Activated CD4-positive, alpha-beta memory T cell treated with anti-CD3 and anti-CD28 coated beads for 36 hours (primary cell): ENCODE measurements at places on chromosomes 11 and 22. TPM values are rescaled to one million over a fixed set of nuclear protein-coding genes. Genes with fewer than 3 reads are reported as not detected.

Gene CDC42BPG
- total RNA-seq, result 0.69 TPM

DNA sequence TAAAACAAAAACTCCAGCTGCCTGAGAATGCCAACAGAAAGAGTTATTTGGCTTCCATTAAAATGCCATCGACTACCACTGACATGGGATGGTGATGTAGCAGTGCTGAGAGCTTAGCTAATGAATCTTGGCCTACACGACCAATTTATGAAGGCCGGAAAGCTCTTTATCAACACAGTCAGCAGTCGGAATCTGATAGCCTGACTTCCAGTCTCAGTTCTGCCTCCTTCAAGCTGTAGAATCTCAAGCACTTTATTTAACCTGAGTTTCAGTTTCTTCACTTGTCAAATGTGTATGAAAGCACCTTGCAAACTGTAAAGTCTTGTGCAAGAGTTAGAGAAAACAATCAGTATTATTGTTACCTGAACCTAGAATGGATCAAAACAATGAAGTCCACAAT is 335.7 kb upstream of the NARS2 start:
- no peak for DNase-seq
- H3K27me3 ChIP-seq, result no peaks in the 10 kb centered on the region
- no peaks in the 10 kb centered on the region for H3K36me3 ChIP-seq

GRCh38 chr11:61484541-61484940 is 24.0 kb upstream of the LRRC10B start:
- H3K4me3 ChIP-seq, result no peak overlapping the region
- no peak for DNase-seq

DNA sequence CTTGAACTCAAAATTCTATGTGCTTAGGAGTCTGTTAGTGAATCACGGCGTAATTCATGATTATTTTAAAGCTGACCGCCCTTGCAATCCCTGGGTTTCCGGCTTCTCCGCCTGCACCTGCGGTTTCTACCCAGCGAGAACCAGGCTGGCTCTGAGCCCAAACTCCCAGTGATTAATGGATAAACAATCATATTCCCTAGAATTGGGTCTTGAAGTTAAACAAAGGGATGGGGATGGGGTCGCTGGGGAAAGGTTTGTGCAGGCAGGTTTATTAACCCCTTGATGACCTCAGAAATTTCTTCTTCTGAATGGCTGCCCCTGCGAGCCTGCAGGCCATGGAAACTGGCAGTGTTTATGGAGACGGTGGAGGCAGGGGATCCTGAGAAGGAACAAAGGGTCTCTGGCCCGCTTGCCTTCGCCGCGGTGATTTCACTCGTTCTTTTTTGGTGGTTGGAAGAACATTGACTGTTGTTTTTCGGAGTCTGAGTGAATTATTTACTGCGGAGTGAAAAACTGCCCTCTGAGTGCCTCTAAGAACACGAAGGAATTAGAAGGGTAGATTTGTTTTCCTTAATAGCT is 1000.3 kb downstream of the BRD1 start:
- H3K27ac ChIP-seq, result no peak overlapping the region
- DNase-seq, result no peak
- H3K36me3 ChIP-seq, result no peaks in the 10 kb centered on the region
- H3K4me3 ChIP-seq, result no peak overlapping the region
- no peaks in the 10 kb centered on the region for H3K4me1 ChIP-seq

- H3K4me3 ChIP-seq, result no peak overlapping the region
- no peak for DNase-seq
- H3K36me3 ChIP-seq, result no peaks in the 10 kb centered on the region
Measured at GRCh38 chr11:11313902-11314692, 39.0 kb downstream of the CSNK2A3 start.

DNA sequence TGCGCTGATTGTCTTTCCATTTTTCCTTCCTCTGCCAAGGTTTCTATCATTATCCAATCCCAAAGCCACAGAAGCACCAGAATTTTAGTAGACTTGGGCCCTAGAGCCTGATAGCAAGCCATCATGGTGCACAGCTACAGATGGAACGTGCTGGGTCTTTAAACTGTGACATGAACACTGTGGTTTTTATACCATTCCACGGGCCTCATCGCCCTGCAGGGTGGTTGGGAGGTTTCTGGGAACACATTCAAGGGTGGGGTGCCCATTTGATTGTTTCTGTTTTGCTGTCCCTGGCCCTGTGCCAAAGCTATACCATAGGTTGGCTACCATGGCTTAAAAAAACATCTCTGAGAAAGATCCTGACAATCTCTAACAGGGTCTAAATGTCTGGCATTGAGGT is 151.9 kb downstream of the CACNA1I start:
- H3K4me3 ChIP-seq, result no peak overlapping the region
- H3K36me3 ChIP-seq, result no peaks in the 10 kb centered on the region
- no peak for DNase-seq
- H3K27ac ChIP-seq, result no peak overlapping the region

DNA sequence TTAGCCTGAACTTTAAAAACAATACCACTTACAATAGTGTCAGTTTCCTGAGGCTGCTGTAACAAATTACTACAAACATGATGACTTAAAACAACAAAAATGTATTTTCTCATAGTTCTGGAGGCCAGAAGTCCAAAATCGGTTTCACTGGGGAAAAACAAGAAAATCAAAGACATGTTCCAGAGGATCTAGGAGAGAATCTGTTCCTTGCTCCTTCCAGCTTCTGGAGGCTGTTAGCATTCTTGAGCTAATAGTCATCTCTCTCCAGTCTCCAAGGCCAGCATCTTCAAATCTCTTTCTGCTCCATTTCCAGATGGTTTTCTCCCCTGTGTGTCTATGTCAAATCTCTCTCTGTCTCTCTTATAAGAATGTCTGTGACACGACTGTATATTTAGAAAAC is 67.6 kb upstream of the TEAD1 start:
- no peak overlapping the region for H3K27ac ChIP-seq
- no peak overlapping the region for H3K4me3 ChIP-seq
- H3K36me3 ChIP-seq, result peaks cover under 1% of the 10 kb centered on the region
- no peak for DNase-seq

DNA sequence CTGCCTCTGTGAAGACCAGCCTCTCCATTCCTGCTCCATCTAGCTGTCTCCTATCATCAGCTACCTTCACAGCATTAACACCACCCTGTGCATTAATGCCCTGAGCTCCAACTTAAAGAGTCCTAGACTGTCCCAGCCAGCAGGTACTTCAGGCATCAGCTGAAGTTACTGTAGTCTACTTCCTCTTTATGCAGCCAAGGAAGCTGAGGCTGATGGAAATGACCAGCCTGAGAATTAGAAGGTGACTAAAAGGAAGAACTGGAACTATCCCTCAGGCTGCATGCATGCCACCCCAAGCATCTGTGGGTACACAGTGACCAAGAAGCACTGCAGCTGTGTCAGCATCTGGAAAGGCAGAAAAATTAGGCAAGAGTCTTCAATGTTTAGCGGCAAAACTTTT is 28.2 kb downstream of the MS4A10 start:
- H3K27me3 ChIP-seq, result peaks cover 8% of the 10 kb centered on the region
- DNase-seq, result no peak
- H3K4me1 ChIP-seq, result no peaks in the 10 kb centered on the region
- H3K27ac ChIP-seq, result no peak overlapping the region
- H3K4me3 ChIP-seq, result no peak overlapping the region

DNA sequence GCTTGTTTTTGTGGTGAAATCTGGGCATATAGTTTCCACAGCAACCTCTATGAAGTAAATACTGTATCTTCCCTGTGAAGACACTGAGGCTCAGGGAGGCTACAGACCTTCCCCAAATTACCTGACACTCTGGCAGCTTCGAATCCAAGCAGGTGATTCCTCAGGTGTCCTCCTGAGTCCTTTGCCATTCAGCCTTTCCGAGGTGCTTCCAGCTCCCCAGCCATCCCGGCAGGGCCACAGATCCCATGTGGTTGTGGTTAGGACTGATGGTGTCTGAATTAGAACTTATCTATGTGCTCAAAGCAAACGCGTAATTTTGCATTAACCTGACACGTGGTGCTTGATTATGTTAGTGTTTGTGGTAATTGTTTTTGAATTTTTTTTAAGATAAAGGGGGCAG is 785.6 kb downstream of the BRD1 start:
- H3K4me1 ChIP-seq, result no peaks in the 10 kb centered on the region
- H3K27ac ChIP-seq, result no peak overlapping the region
- peaks cover 3% of the 10 kb centered on the region for H3K27me3 ChIP-seq
- DNase-seq, result no peak
- no peak overlapping the region for H3K4me3 ChIP-seq

GRCh38 chr22:48800886-48801607 is 1026.6 kb downstream of the BRD1 start:
- no peaks in the 10 kb centered on the region for H3K36me3 ChIP-seq
- H3K27ac ChIP-seq, result no peak overlapping the region
- H3K4me1 ChIP-seq, result no peaks in the 10 kb centered on the region
- DNase-seq, result no peak
- peaks cover 2% of the 10 kb centered on the region for H3K27me3 ChIP-seq
